Activated CD4-positive, CD25-positive, alpha-beta regulatory T cell (primary cell): ENCODE measurements at places on chromosomes 11 and 22.

- no peak for DNase-seq
Observed at GRCh38 chr11:67439321-67440228, 2.1 kb upstream of the PTPRCAP start.

DNA sequence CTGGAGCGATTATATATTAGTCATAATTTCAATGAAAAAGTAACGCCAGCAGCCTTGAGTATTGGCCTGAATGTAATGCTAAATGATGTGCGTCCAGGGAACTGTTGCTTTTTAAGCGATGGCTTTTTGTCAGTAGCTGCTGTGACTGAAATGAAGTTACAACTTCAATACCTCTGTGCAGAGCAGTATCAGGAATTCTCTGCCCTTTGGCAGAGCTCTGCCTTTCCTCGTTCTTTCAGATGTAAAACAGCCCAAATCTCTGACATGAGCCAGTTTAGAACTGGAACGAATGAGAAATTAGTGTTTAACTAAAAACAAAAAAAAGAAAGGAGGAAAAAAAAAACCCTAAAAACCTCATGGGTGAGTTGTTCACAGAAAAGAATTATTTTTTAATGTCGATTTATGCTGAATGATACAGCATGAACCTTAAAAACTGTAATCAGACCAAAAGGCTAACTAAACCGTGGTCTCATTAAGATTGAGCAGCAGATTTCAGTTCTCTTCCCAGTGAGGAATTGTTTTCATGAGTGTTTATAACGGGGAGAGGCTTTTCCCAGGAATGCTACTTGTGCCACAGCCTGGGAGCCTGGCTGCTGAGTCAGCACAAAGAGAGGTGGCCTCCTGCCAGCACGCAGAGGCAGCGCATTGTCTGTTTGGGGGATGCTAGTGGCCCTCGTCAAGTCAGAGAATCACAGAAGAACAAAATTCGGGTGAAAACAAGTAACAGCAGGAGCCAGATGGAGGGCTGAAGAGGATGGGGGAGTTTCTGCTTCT lies 146.2 kb upstream of the RASSF10 start:
- no peak for DNase-seq

- DNase-seq, result no peak
Observed at GRCh38 chr11:60447846-60448245, 7.8 kb upstream of the MS4A1 start.

- DNase-seq, result peak; percentile 30
Observed at GRCh38 chr11:34052608-34053160, 1.2 kb downstream of the CAPRIN1 start.

- no peak for DNase-seq
Observed at GRCh38 chr11:30504468-30504867, 81.7 kb downstream of the MPPED2 start.
